ENCODE measurements at places on chromosomes 5 and 9.
A peak's percentile ranks its signal among the peaks of the same experiment; 100 is the strongest.

- DNase-seq = no peak
Observed at GRCh38 chr9:35568196-35568595, 36.9 kb upstream of the TESK1 start.

- DNase-seq = no peak
Observed at GRCh38 chr5:132437604-132438266, 52.8 kb downstream of the IRF1 start.

GRCh38 chr9:136977223-136977622, at the start of gene PTGDS:
Gene PTGDS (plus strand): TSS chr9:136977504. CDS start chr9:136977579, 75 bp downstream.
- DNase-seq = no peak

GRCh38 chr9:131744171-131744719, 4.4 kb upstream of the RAPGEF1 start:
- no peak for DNase-seq

GRCh38 chr5:151699071-151699901, 12.6 kb upstream of the SPARC start:
- DNase-seq = peak; percentile 80

DNA sequence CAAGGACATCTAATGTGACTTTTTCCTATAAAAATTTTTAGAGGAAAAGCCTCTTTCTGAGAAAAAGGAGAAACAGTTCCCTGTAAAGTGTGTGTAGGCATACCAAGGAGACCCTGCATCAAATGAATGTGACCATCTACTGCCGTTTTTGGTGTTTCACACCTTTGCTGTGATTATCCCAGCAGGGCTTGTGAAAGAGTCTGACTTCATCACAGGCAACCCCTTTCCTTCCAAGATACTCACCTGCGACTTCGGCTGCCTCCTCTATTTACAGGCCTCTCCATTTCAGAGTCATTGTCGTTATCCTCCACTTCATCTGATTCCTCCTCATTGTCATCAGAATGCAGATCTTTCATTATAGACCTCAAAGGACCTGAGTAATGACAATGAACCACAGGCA, 259.1 kb downstream of the MLLT3 start:
- no peak for DNase-seq

DNA sequence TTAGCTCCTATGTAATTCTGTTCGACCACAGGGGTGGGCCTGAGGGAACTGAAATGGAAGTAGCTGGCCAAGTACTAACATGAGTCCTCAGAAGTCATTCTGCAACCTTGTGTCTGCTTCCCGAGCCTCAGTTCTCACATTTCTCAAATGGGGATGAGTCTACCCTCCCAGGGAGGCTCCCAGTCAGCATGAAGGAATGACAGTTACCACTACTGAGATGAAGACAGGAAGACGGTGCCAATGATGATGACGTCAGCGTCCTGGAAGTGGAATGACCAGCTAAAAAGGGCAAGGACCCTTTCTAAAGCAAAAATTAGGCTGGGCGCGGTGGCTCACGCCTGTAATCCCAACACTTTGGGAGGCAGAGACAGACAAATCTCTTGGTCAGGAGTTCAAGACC, 6.8 kb downstream of the PIP5KL1 start:
- DNase-seq = no peak

DNA sequence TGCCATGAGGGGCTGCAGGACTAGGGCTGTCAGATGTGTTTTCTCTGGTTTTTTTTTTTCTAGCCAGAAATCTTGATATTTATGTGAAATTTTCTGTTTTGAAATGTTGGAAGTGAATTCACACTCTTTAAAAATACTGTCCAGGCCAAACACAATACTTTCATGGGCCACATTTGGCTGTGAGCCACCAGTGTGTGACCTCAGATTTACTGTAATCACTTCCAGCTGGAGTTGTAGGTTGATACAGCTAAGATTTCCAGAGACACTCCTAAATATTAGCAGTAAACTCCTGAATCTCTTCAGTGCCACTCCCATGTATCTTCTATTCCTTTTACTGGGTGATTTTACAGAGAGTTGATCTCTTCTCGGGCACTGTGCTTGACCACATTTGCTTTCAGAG, 92.2 kb upstream of the CKMT2 start:
- DNase-seq = no peak

DNA sequence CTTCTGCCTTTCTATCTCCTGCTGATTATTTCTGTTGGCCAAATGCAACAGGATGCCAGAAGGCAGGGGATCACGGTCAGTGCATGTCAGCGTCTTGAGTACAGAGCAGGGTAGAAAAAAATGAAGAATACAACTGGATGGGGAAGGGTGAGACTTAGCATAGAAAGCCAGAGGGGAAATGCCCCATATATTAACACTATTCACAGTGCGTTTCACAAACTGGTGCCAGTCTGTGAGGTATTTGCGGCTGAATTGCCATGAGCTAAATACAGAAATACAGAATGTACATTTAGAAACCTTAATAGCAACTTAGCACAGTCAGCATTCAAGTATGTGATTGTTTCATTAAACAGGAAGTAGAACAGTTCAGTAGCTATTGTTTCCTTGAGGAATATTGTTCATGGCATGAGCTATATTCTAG, 31.0 kb upstream of the SLC1A3 start:
- DNase-seq = no peak

GRCh38 chr9:127142931-127143464, 20.6 kb upstream of the ANGPTL2 start:
- peak; percentile 24 for DNase-seq

- no peak for DNase-seq
Observed at GRCh38 chr5:142053426-142054151, 40.8 kb upstream of the GNPDA1 start.

DNA sequence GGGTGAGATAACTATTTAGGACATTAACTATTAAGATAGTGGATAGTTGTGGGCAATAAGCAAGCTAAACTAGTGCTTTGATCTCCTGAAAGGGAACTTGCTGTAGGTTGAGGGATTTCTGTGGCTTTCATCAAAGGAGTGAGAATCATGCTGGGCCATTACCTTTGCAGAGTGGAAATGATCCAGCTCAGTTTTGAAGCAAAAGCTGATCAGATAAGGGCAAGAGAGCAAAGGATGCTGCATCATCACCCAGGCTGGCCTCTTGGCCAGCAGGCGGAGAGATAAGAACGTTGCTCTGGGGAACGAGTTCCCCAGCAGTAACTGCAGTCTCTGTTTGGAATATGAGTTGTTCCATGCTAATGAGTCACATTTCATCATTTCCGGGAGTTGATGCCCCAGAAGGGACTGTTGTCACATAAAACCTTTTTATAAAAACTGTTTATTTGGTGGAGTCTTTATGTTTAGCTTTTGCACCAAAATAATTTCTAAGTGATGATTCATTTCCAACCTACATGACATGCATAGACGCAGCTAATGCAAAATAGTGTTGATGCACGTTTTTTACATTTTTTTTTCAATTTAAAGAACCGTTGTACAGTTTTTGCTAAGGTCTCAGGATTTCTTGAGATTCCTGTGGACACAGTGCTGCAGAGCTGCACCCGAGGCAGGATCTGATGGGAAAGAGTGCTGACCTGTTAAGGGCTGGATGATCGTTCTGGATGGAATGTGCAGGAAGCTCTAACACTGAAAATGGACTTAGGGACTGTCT, 99.3 kb downstream of the ACTBL2 start:
- no peak for DNase-seq

- DNase-seq = no peak
Observed at GRCh38 chr5:126931963-126932660, 98.2 kb downstream of the MARCHF3 start.

DNA sequence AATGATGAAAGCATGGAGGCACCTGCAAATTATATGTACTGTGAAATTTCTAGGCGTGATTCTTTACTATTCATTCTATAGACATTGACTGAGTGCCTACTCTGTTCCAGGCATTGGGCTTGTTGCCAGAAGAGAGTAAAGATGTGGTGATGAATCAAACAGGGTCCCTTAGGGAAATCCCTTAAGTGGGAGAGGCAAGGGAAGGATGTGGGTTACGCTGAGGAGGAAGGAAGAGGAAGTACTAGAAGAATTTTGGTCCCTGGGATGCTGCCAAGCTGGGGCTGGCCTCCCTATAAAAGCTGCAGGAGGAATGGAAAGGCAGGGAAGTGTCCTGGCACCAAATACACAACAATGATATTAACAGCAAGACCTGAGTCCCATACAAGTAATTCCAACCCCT, 76.7 kb upstream of the SPOCK1 start:
- DNase-seq = no peak

DNA sequence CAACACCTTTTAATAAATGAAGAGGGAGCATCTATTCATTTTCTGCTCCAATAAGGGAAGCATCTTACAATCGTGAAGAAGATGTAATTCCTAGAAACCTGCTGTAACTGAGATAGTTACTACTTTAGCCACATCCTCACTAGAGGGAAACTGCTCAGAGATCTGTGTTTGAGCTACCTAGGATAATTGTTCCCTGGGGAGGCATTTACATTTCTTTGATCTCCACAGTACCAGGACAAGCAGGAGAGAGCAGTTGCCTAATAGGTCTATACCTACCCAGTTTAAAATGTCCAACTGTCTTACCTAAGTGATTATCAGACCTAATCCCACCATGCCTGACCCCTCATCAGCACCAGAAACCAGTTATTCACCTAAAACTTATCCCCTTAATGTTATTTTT, 196.9 kb downstream of the TUSC1 start:
- DNase-seq = no peak

DNA sequence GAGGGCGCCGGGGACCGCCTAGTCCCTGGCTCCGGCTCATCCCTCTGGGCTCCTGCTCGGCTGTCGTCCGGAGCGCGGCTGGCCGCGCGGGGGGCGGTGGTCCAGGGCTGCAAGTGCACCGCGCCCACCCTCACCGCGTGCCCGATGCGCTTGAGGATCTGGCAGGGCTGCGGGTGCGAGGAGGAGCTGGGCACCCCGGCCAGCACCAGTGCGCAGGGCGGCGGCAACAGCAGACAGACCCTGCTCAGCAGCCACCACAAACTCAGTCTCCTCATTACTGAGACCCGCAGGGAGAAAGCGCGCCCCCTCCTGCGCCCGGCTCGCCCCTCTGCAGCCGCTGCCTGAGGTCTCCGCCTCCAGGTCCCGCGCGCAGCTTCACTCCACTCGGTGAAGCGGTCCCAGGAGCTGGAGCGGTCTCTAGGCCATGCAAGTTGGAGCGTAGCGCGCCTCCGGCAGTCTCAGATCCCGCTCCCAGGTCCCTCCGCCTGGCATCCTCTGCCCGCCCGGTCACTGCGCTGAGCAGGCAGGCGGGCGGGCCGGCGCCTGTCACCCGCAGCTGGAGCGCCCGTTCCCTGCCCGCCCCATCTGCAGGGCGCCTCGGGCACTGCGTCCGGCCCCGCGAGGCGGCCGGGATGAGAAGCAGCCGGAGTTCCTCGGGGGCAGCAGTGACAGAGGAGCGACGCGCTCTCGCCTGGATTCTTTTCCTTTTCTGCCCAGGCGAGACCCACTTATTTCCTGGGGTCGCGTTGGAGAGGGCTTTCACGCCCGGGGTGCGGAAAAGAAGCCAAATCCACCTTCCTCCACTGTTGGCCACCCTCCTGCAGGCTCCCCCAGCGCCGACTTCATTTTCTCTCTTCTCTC, 512 bp downstream of the GRIN3A start:
- DNase-seq = no peak

GRCh38 chr5:123107343-123108244, 18.6 kb downstream of the PRDM6 start:
- DNase-seq = no peak

DNA sequence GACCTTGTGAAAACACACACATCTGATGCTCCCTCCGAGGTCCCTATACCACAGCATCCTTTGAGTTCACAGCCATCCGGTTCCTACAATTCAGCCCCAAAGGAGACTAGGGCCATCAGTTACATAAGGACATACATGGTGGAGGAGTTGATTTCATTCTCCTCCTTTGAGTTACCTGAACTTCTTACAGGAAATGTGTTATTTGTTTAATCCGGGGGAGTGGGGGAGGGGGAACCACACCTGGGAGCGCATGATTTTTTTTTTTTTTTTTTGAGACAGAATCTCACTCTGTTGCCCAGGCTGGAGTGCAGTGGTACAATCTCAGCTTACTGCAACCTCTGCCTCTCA, 30.7 kb downstream of the SEMA4D start:
- no peak for DNase-seq

- DNase-seq = no peak
Observed at GRCh38 chr9:100999906-101000544, 28.5 kb upstream of the PLPPR1 start.

DNA sequence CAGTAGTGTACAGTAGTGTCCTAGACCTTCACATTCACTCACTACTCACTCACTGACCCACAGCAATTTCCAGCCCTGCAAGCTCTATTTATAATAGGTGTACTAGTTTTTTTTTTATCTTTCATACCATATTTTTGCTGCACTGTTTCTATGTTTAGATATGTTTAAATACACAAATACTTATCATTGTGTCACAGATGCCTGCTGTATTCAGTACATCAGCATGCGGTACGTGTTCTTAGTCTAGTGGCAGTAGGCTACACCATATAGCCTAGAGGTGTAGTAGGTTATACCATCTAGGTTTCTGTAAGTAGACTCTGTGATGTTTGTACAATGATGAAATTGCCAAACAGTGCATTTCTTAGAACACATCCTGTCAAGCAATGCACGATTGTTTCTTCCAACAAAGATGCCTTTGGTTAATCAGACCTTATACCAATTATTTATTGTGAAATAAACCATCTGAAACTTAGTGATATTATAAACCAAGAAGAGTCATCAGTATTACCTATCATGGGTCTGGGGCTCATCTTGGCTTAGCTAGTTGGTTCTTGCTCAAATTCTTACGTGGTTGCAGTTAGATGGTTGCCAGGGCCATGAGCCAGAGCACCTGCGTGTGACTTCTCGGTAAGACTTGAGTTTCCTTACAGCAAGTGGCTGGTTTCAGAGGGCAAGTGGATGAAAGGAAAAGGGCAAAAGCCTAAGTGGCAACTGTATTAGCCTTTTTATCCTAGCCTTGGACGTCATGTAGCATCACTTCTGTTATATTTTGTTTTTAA, 41.1 kb downstream of the ERBIN start:
- DNase-seq = no peak

- no peak for DNase-seq
Observed at GRCh38 chr9:135216791-135217441, 129.4 kb downstream of the OLFM1 start.

- no peak for DNase-seq
Observed at GRCh38 chr5:76691467-76692273, 24.3 kb upstream of the F2R start.

- DNase-seq = no peak
Observed at GRCh38 chr9:34220218-34220617, 41.4 kb downstream of the UBAP1 start.

DNA sequence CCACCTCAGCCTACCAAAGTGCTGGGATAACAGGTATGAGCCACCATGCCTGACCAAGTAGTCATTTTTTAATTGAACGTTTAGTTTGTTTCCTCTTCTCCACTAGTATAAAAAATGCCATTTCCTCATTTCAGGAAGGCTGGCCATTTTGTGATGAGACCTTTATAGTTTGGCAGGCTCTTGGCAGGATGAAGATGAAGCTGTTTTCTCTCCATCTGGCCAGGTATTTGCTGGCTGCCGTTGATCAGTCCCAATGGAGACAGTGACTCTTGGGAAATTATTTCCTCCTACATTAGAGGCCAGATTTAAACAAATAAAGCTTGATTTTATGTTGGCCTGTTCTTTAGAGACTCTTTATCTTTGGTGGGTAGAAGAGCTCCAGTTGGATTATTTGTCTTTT, 199.0 kb downstream of the ARHGAP26 start:
- DNase-seq = no peak
